ENCODE measurements at places on chromosomes 1 and 21.

DNA sequence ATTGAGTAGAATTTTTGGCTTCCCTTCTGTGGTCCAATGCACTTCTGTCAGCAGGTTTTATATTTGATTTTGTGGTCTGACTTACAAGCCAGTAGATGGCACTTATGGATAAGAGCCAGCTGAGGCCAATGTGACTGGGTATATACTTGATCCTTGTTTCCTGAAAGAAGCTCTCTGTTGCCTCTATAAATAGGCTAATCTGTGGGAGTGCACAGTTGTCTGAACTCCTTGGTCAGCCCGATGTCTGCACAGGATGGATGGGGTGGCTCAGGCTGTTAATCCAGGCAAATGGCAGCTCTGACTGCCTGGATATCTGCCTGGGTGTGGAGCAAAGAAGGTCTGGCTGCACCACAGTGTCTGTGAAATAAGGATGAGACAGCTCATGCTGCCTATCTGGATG, 1183.7 kb upstream of the PRMT6 start:
- DNase-seq, result no peak

GRCh38 chr1:227562037-227562436, 1.3 kb upstream of the ZNF678 start:
- no peak for DNase-seq

- no peak for DNase-seq
These were observed 22.5 kb downstream of the FMN2 start for GRCh38 chr1:240114222-240114621.

DNA sequence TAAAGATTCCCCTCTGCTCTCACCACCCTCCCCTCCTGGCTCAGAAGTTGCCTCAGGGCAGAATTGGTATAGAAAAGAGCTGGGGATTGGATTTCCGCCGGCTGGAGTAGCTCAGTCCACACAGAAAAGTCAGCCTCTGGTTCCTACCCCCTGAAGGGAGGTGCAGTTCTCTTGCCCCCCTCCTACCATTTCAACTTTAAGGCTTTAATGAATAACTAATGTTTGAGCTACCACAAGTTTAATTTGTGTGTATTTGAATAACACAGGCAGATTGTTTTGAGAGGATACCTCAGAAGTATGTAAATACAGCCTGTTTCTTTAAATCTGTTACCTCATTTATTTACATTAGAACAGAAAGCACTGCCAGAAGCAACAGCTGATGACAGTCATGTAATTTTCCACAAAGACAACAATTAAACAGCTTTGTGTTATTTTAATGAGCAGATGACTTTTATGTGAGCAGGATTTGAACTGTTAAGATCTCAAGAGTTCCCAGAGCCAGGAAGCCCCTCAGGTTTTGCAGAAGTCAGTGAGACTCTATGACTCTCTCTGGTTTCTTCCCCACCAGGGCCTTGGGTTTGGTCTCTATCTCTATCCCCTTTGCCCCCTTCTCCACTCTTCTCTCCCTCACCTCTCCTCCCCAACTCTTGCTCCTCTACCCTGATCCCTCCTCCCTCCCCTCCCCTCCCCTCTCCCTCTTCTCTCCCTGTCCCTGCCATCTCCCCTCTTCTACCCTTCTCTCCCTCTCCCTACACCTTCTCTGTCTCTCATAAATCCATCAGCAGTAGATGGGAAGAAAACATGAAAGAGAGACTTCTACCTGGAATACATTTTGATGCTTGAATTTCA, 26.3 kb downstream of the DUSP10 start:
- no peak for DNase-seq

DNA sequence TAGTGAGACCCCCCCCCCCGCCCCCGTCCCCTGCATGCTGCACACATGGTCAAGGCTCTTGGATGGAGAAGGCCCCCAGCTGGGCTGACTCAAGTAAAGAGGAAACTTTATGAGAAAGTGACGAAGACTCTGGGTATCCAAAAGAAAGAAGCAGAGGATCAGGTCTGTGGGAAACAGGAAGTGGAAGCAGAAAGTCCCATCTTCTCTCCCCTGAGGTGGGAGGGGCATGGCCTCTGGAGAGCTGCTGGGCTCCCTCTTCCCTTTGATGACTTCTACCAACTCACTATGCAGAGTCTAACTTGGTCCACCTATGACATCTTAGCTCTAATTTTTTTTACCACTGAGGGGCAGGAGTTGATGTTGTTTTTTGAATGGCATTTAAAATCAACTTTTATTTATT, 42.7 kb upstream of the LIN9 start:
- no peak for DNase-seq

GRCh38 chr21:42331660-42332059, 16.5 kb upstream of the TFF3 start:
- no peak for DNase-seq

- no peak for DNase-seq
These were observed 6.7 kb upstream of the INKA2 start for GRCh38 chr1:111745675-111746613.

Data from GM06990 (cell line).